Tibial artery (tissue), 4 donors: ENCODE measurements at places on chromosomes 16 and 17.

DNA sequence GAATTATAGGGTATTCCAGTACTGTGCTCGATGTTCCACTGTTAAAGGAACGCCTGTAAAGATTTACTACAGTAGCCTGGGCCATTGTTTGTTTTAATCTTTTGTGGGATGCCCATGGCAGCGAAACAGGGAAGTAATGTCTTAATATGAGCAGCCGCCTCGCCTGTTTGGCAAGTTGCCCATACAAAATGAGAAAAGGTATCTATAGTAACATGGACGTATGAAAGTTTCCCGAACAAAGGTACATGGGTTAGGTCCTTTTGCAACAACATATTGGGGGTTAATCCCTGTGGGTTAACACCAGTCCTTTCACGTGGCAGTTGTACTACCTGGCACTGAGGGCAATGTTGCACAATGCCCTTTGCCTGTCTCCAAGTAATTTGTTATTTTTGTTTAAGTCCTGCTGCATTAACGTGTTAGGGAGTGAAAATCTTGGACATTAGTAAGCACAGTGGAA lies 21.1 kb upstream of the TMC5 start:
- DNase-seq = no peak

- DNase-seq = no peak
These were observed 47.3 kb downstream of the RPH3AL start for GRCh38 chr17:305090-305976.

GRCh38 chr16:87002717-87003413 lies 314.3 kb downstream of the C16orf95 start:
- peak; percentile 47 for DNase-seq

- no peak for DNase-seq
These were observed 247.0 kb upstream of the CIBAR2 start for GRCh38 chr16:85359147-85359822.

GRCh38 chr17:79995696-79996095 lies 40.0 kb downstream of the TBC1D16 start:
- no peak for DNase-seq

DNA sequence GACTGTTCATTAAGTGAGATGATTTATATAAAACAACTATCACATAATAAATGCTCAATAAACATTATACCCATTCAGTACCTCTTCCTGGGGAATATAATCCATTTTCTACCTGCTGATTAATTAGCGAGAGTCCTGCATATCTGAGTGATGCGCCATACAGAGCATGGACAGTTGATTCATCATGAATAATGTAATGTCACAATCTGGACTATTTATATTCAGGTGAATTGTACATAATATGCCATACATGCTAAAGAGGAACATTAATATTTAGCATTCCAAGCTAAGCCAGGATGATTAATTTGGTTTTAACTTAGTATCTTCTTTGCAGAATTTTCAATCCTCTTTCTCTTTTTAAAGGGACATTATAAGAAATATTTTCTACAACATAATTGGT lies 362.0 kb upstream of the XYLT1 start:
- DNase-seq = no peak
